ENCODE measurements at places on chromosomes 1 and 21.

GRCh38 chr21:17964716-17965115 is 145.6 kb upstream of the C21orf91 start:
- DNase-seq: no peak

DNA sequence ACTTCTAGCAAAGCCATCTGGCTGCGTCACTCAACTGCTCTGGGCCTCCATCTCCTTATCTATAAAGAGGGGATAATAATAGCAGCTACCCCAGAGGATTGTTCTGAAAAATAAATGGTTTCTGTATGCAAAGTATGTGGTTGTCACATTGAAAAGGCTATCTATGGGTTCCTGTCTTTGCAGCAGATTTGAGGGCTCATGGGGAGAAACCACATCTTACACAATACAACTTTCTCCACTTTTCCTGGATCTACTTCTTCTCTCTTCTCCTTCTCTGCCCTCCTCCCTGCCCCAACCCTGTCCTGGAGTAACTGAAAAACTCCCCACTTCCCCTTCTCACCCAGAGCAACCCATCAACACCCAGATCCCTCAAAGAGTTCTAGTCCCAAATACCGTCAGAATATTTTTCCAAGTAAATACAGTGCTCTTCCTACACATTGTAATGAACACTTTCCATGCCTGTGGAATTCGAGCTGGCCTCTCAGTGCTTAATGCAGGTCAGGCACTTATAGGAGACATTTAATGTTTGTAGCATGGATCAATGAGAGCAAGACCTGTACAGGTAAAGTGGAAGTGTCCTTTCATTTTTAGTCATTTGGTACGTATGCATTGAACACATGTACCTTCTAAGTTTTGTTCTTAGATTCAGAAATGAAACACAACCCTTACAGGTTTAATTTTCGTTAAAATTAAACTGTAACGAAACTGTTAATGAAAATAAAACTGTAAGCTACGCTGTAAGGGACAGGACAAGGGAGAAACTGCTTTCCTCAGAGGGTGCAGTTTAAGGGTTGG is 131.9 kb downstream of the AK5 start:
- no peak for DNase-seq

GRCh38 chr1:29047142-29047541 is 76.6 kb downstream of the TMEM200B start:
- DNase-seq: no peak

- no peak for DNase-seq
These were observed 105.4 kb upstream of the HOOK1 start for GRCh38 chr1:59709333-59709732.

DNA sequence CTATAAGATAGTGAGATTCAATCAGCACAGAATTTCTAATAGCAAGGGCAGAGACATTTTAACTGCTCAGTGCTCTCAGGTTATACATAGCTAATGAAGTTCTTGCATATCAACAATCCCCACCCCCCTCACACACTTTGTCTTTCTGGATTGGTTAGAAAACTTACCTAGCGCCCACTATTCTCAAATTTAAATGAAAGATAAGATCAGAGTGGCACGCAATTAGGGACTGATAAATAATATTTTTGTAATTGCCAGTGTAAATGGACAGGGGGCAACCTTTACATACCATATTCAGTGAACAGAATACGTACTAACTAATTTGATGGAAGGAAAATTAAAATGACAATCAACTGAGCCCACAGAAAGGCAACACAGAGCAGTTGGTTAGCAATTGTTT is 11.7 kb downstream of the SELL start:
- DNase-seq: no peak

GRCh38 chr1:219794085-219794743 is 134.1 kb downstream of the SLC30A10 start:
- DNase-seq: no peak

Data from cortex of kidney (tissue), 1 donor.